Stimulated activated naive B cell treated with anti-CD40 and anti-IgM and Interleukin-4, amounts not matched to agents 10 μg/mL and 1 μg/mL and 100 μg/mL, for 72 hours (primary cell): ENCODE measurements at places on chromosomes 7 and 10.

GRCh38 chr7:16428672-16429071 lies 7.3 kb upstream of the CRPPA start:
- H3K4me3 ChIP-seq, result no peak overlapping the region
- no peaks in the 10 kb centered on the region for H3K4me1 ChIP-seq
- DNase-seq, result no peak
- no peaks in the 10 kb centered on the region for H3K27me3 ChIP-seq
- no peak overlapping the region for H3K27ac ChIP-seq

DNA sequence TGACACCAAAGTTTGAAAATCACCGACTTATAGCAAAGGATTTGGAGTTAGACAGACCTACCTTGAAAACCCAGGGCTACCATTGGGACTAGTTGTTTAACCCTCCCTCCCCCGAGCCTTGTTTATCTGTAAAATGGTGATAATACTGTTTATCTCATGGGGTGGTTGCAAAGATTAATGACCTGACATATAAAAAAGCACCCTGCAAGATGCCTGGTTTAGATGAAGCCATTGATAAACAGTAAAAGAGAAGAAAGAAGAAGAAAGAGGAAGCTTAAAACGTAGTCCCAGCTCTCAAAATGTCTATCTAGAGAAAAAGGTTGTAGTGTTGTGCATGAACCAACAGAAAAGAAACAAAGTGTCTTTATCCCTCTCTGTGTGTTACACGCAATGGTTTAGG lies 145.7 kb downstream of the FGFR2 start:
- DNase-seq, result no peak
- no peaks in the 10 kb centered on the region for H3K27me3 ChIP-seq
- no peaks in the 10 kb centered on the region for H3K36me3 ChIP-seq

DNA sequence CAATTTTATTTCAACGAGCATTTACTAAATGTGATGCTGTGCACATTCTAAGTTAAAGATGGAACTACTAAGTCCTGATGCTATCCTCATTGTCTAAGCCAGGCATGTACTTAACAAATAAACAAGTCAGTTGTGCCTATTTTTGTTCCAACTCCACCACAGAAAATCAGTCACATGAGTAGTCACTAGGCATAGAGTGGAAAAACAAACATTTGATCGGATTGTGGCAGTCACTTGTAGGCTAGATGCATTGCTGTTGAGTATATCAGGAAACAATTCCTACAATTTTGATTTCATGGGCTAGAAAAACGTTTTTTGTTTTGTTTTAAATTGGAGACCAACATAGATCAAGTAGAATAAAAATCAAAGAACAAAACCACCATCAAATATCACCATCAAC lies 177.6 kb upstream of the SLC25A13 start:
- no peak overlapping the region for H3K4me3 ChIP-seq
- H3K27ac ChIP-seq, result no peak overlapping the region
- H3K27me3 ChIP-seq, result no peaks in the 10 kb centered on the region
- DNase-seq, result no peak

- H3K36me3 ChIP-seq, result no peaks in the 10 kb centered on the region
- DNase-seq, result no peak
- H3K4me1 ChIP-seq, result no peaks in the 10 kb centered on the region
- H3K27me3 ChIP-seq, result no peaks in the 10 kb centered on the region
Measured at GRCh38 chr10:28940158-28940888, 263.0 kb downstream of the BAMBI start.

- no peak overlapping the region for H3K4me3 ChIP-seq
- no peaks in the 10 kb centered on the region for H3K27me3 ChIP-seq
- no peaks in the 10 kb centered on the region for H3K4me1 ChIP-seq
- no peak for DNase-seq
Measured at GRCh38 chr7:153193144-153193595, 433.6 kb downstream of the ACTR3B start.

- no peak for DNase-seq
- no peaks in the 10 kb centered on the region for H3K36me3 ChIP-seq
- H3K27me3 ChIP-seq, result peaks cover 59% of the 10 kb centered on the region
- H3K27ac ChIP-seq, result no peak overlapping the region
- peaks cover 19% of the 10 kb centered on the region for H3K4me1 ChIP-seq
Measured at GRCh38 chr7:155804431-155804831, 7.8 kb downstream of the SHH start.

DNA sequence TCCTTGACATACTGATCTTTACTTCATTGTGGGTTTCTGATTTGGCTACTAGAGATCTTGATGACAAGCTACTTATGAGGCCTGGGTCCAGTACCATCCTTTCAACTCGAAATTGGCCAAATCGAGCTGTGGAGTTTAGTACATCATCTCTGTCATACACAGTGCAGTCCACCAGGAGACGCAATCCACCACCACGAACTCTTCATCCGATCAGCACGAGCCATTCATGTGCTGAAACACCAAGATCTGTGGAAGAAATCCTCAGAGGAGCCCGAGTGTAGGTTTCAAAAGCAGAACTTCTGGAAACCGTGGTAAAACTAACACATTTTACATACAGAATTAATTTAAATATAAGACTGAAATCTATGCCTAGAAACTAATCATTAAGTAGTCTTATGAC lies 14.2 kb downstream of the DNAJC9 start:
- H3K27ac ChIP-seq, result no peak overlapping the region
- no peak overlapping the region for H3K4me3 ChIP-seq
- H3K4me1 ChIP-seq, result peaks cover 1% of the 10 kb centered on the region
- peaks cover 32% of the 10 kb centered on the region for H3K36me3 ChIP-seq

- no peak overlapping the region for H3K4me3 ChIP-seq
- H3K27ac ChIP-seq, result no peak overlapping the region
- H3K27me3 ChIP-seq, result no peaks in the 10 kb centered on the region
- no peak for DNase-seq
- H3K36me3 ChIP-seq, result no peaks in the 10 kb centered on the region
Measured at GRCh38 chr7:138907850-138908249, 73.3 kb downstream of the KIAA1549 start.

- H3K4me3 ChIP-seq, result peak overlapping the region; percentile 64
- H3K36me3 ChIP-seq, result peaks cover 83% of the 10 kb centered on the region
- DNase-seq, result peak; percentile 47
- peak overlapping the region; percentile 78 for H3K27ac ChIP-seq
Measured at GRCh38 chr10:7337431-7338171, 73.2 kb downstream of the SFMBT2 start.

DNA sequence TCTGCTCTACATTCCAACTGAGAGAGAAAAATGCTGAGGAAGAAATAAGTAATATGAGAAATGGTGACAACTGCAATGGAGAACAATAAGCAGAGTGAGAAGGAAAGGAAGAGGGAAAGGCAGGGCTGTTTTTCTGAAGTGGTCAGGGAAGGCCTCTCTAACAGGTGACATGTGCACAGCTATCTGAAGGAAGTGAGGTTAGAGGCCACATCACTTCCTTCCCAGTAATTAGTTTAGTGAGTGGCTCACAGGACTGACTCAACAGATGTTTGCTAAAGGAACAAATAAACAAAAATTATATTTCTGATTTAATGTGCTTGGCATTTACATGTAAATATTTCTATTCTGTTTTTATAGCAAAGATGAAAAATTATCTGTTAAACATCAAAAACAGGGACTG lies 77.9 kb downstream of the ARHGAP21 start:
- no peak overlapping the region for H3K4me3 ChIP-seq
- no peak for DNase-seq
- no peaks in the 10 kb centered on the region for H3K36me3 ChIP-seq

DNA sequence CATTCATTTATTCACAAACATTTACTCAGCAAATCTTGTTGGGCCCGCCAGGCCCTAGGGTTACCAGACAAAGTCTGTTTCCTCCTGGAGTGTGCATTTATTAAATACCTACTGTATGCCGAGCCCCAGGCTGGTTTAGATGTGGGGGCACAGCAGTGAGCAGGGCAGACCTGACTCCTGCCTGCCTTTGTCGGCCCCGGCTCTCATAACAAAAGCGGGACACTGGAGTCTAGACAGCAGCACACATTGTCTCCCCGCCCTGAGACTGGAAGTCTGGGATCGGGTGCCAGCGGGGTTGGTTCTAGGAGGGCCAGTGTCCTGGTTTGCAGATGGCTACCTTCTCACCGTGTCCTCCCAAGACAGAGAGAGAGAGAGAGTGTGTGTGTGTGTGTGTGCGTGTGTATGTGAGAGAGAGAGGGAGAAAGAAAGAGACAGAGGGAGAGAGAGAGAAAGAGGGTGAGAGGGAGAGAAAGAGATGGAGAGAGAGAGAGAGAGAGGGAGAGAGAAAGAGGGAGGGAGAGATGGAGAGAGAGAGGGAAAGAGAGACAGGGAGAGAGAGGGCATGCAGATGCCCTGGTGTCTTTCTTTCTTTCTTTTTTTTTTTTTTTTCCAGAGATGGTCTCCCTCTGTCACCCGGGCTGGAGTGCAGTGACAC lies 25.9 kb downstream of the ELFN1 start:
- no peak for DNase-seq
- no peaks in the 10 kb centered on the region for H3K36me3 ChIP-seq
- no peaks in the 10 kb centered on the region for H3K4me1 ChIP-seq
- H3K27ac ChIP-seq, result no peak overlapping the region
- H3K27me3 ChIP-seq, result peaks cover 17% of the 10 kb centered on the region

DNA sequence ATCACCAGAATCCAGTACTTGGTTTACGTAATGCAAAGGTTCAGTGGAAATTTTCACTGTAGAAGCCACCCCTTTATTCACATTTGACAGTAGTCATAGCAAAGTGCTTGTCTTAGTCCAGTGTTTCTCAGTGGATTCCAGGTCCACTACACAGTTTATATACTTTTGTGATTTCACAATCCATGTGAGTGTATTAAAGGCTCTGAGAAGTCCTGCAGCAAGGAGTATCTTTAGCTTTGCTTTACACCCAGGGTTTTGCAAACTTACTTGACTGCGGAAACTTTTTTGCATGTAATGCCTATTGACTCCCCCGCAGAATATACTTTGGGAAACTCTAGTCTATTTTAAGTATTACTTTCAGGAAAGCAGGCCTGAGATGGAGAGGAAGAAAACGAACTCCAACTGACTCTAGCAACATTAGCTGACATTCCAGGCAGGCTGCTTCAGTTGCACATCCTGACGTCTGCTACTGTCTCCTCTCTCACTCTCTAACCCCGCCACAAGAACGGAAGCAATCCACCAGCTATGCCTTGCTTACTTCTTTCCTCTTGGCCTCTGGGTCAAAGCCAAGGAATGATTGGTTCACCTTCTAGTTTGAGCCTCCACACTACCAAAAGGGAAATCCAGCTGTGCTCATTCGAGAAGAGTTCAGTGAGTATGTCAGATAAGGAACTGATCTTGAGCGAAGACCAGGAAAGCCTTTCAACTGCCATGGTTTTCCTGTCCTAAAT lies 6.2 kb downstream of the PLXNA4 start:
- no peak for DNase-seq
- peaks cover 1% of the 10 kb centered on the region for H3K4me1 ChIP-seq
- peaks cover 64% of the 10 kb centered on the region for H3K27me3 ChIP-seq

GRCh38 chr10:99815621-99816020 lies 33.2 kb downstream of the ABCC2 start:
- H3K27me3 ChIP-seq, result no peaks in the 10 kb centered on the region
- H3K4me3 ChIP-seq, result no peak overlapping the region
- H3K27ac ChIP-seq, result no peak overlapping the region
- no peak for DNase-seq
- H3K4me1 ChIP-seq, result no peaks in the 10 kb centered on the region

- no peak for DNase-seq
- peak overlapping the region; percentile 95 for H3K27ac ChIP-seq
- H3K36me3 ChIP-seq, result peaks cover 73% of the 10 kb centered on the region
- peak overlapping the region; percentile 25 for H3K4me3 ChIP-seq
- peaks cover 81% of the 10 kb centered on the region for H3K4me1 ChIP-seq
Measured at GRCh38 chr10:48703531-48704122, 19.0 kb downstream of the WDFY4 start.

GRCh38 chr10:44557596-44558191 lies 172.8 kb upstream of the CXCL12 start:
- H3K36me3 ChIP-seq, result no peaks in the 10 kb centered on the region
- H3K4me3 ChIP-seq, result no peak overlapping the region
- no peaks in the 10 kb centered on the region for H3K27me3 ChIP-seq
- DNase-seq, result no peak
- no peaks in the 10 kb centered on the region for H3K4me1 ChIP-seq
- no peak overlapping the region for H3K27ac ChIP-seq

- H3K4me1 ChIP-seq, result no peaks in the 10 kb centered on the region
- no peaks in the 10 kb centered on the region for H3K36me3 ChIP-seq
- H3K27me3 ChIP-seq, result no peaks in the 10 kb centered on the region
- no peak for DNase-seq
- no peak overlapping the region for H3K4me3 ChIP-seq
- no peak overlapping the region for H3K27ac ChIP-seq
Measured at GRCh38 chr10:130661419-130661818, 525.2 kb downstream of the GLRX3 start.
